ENCODE measurements at places on chromosomes 7 and 10.

GRCh38 chr7:24587853-24588252, 14.6 kb downstream of the PALS2 start:
- no peak for DNase-seq

DNA sequence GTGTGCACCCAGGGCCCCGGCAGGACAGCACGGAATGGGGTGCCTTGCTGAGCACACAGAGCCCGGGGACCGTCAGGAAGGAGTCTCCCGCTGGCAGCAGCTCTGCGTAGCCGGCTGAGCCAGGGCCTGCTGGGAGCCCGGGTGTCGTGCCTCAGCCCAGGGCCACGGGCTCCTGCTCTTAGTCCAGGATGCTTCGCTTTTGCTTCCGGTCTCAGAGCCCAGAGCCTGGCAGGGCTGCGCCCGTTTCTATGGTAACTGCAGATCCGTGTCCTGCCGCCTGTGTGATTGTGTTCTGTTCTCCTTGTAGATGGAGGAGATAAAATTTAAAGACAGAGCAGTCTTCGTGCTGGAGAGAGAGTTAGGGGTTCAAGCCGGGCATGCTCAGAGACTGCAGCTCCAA, 53.7 kb upstream of the DPYSL4 start:
- no peak for DNase-seq

DNA sequence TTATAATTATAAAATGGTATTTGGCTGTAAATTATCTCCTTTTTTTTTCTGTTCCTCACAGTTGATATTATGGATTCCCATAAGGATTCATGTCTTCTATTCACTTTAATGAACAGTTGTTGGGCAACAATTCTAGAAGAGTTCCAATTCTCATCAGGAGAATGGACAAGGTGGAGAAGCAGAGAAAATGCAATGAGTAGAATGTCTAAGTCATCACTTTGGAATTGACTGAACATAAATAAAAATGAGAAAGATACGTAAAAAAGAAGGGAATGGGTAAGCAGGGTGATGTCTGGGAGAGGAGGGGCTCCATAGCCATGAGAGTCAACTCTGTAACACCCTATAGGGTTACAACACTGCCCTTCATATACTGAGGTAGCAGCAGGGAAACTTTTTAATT, 1.8 kb upstream of the CAV2 start:
- no peak for DNase-seq

DNA sequence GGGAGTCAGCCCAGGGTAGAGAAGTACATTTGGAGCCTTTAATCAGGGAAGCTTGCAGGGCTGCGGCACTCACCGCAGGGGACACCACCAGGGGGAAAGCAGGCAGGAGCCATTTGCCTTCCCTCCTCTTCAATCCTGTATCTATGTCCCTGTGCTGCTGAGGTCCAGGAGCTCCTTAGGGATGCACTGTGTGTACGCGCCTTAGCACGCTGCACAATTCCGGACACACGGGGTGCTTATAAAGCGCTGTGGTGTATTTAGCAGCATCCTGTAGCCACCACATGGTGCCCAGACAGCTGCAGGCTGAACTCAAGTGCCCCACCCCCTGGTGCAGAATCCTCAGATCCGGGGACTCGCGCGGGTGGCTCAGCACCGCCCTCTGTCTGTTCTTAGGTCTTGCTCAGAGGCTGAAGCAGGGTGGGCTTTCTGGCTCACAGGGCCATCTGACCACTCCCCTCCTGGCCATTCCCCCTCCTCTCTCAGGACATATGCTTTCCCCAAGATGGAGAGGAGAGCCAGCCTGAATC, 421.4 kb downstream of the SDK1 start:
- DNase-seq, result no peak
